ENCODE measurements at places on chromosomes 3 and 15.

DNA sequence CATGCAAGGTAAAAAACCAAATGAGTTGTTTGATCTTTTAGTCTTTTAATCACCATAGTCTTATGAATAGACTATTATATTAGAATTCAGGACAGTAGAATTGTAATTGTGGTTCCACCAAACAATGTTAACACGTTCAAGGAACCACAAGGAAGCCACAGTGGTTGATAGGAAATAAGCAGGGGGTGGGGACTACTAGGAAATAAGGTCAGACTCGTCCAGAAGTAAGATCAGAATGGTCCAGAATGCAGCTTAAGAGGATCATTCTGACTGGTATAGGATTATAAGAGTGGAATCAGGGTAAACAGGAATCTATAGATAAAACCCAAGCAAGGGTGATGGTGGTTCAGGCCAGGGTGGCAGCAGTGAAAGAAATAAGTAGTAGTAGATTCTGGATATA, 7.5 kb downstream of the MYNN start:
- DNase-seq: no peak

GRCh38 chr3:31086698-31087097, 192.2 kb upstream of the GADL1 start:
- peak; percentile 8 for DNase-seq

- no peak for DNase-seq
These were observed 10.0 kb upstream of the TBC1D5 start for GRCh38 chr3:17752436-17752835.

DNA sequence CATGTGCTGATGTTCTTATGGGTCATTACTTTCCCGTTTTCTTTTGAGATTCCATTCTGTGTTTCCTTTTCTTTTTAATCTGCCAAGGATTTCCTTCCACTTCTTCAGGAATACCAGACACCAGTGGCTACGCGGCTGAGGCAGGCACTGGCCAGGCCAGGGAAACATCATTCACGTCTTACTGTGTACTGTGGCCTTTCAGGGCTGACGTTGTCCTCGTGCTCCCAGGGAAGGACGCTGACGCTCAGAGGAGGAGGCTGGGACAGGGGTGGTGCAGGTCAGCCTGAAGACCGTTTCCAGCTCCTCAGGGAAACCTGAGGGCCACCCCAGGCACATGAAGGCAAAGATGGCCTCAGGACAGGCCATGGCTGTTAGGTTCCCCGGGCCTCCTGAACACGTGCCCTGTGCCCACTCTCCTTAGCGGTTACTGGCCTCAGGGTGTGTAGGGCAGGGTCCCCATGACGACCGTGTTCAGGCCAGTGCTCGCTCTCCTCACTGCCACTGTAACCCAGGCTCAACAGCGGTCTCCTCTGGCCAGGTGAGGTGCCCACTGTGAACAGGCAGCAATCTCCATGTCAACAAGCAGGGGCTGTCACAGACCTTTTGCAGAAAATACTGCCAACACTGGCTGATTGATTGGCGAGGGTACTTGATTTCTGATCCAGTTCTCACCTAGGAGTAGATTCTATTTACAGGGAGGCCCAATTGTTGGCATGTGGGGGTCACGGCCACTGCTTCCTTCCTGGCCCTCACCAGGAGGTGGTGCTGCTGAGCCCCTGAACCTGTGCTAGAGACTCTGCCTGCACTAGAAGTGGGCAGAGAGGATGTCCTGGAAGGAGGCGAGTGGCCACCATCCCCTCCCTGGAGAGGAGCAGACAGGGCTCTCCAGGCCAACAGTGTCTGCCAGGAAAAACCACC, 169.5 kb downstream of the ATP10A start:
- DNase-seq: no peak
